Progenitor cell of endocrine pancreas (in vitro differentiated cells): ENCODE measurements at places on chromosomes 13 and 19. TPM values are rescaled to one million over a fixed set of nuclear protein-coding genes. Genes with fewer than 3 reads are reported as not detected.

DNA sequence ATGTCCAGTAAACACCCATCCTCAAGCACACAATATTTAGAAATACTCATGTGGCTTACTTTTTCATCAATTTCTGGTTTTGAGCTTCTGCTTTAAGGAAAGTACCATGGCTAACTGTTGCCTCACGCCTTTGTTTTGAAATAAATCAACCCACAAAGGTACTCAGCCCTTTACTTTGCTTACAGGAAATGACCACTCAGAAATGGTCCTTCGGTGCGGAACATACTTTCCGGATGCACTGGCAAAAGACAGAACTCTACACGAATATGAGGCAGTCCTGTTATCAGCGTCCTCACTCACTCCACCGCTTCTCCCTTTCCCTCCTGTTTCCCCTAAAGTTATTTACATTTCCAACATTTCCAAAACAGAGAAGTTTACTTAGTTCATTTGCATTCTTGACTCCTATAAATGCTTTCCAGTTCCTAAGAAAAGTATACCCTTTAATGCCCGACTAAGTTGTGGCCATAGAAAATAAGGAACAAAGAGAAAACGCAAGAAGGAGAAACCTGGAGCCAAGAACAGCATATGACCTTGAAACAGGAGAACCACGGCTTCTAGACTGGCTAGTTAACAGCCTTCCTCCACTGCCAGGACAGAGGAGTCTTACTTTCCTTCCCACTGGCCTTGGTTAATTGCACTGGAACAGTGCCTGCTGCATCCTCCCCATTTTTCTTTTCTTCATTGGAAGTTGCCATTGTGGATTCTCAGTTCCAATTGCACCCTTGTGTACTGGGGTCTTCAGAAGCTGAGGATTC, 10.6 kb downstream of the FPR2 start:
- DNase-seq, result no peak

- DNase-seq, result no peak
These were observed 26.8 kb upstream of the LRCH1 start for GRCh38 chr13:46526100-46526735.

DNA sequence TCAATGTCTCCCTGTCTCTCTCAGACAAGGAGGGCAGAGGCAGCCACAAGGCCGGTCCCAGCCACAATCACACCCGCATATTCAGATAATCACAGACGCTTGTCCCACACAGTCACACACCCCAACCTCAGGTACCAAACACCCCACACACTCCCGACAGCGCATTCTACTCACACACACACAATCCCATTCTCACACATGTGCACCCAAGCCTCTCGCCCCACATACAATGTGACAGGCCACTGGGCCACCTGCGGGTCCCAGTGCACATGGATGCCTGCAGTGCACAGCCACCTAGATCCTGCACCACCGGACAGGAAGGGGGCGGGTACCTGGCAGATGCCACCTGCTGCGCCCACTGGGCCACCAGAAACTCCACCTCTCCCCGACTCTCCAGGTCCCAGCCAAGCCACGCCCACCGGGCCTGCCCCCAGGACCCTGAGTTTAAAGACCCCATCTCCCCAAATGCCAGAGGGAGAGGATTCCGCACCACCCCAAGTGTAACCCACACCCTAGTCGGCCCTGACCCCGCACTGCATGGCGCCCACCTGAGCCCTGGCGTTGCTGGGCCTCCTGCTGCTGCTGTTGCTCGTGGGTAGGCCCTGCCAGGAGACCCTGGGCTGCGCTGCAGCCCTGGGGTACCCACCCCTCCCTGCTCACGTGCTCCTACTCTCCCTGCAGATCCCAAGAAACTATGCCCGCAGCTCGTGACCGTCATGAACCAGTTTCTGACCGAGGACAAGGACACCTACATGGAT, 10.6 kb downstream of the SCGB2B2 start:
- no peak for DNase-seq

INSL3 gene
- not detected in 2 replicates for total RNA-seq

DNA sequence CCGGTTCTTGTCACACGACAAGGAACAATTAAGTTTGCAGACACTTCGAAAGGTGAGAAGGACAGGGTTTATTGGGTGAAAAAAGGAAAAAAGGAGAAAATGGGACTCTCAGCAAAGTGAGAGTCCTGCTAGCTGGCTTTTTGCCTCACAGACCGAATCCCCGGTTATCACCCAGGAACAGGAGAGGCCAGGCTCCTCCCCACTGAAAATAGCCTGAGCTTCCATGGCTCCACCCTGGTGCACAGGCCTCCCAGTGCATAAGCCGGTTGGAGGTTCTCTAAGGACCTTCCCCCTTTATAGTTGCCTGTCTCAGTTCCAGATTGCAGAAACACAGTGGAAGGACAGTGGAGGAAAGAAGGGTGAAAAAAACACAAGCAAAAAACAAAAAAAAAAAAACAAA, 571.7 kb downstream of the KCTD12 start:
- no peak for DNase-seq

C19orf33 gene
- 3.0 and 3.5 TPM in 2 replicates for total RNA-seq

ZNF177 gene
- total RNA-seq, result 12.7 and 12.9 TPM in 2 replicates

DNA sequence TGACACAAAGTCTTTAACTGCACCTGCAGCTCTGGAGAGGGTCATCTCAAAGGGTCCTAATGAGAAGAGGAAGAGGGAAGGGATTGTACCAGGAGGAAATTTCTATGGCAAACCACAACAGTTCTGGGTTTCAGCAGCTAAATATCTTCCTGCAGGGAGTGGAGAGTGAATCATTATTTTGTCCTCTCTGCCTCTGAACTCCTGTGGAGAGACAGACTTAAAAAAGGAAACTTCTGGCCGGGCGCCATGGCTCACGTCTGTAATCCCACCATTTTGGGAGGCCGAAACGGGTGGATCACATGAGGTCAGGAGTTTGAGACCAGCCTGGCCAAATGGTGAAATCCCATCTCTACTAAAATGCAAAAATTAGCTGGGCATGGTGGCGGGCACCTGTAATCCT, 16.9 kb upstream of the C1QTNF9 start:
- DNase-seq, result no peak

DNA sequence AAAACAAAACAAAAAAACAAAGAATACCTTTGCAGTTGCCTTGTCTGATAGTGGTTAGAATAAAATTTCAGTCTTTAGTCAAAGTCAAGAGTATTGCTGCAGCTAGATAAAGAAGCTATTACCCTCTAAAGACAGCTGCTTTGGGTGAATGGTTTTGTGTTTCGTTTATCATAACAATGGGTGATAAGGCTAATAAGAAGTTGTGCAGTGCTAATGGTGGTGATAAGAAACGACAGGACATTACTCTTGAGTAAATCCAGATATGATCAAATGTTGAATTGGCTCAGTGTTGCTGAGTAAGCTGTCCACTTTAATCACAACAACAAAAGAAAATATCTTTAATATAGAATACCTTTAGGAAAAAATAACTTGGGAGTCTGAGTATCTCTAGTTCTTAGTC, 1825.3 kb downstream of the SLITRK5 start:
- DNase-seq, result no peak

ABHD17A gene
- 46.5 and 48.8 TPM in 2 replicates for total RNA-seq

- no peak for DNase-seq
These were observed 26.6 kb downstream of the KLF2 start for GRCh38 chr19:16351133-16351809.

GRCh38 chr13:25973085-25973484, 78.7 kb downstream of the SHISA2 start:
- no peak for DNase-seq
